Stomach (tissue), 19 donors: ENCODE measurements at places on chromosomes 4 and X. TPM values are rescaled to one million over a fixed set of nuclear protein-coding genes. Genes with fewer than 3 reads are reported as not detected.

DNA sequence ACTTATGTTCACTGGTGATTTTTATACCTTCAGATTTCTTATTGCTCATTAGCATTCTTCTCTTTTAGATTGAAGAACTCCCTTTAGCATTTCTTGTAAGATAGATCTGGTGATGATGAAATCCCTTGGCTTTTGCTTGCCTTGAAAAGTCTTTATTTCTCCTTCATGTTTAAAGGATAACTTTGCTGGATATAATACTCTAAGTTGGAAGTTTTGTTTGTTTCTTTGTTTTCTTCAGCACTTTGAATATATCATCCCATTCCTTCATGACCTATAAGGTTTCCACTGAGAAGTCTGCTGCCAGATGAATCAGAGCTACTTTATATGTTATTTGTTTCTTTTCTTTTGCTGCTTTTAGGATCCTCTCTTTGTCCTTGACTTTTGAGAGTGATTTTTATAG is 18.5 kb downstream of the CC2D2A start:
- no peak for DNase-seq

DNA sequence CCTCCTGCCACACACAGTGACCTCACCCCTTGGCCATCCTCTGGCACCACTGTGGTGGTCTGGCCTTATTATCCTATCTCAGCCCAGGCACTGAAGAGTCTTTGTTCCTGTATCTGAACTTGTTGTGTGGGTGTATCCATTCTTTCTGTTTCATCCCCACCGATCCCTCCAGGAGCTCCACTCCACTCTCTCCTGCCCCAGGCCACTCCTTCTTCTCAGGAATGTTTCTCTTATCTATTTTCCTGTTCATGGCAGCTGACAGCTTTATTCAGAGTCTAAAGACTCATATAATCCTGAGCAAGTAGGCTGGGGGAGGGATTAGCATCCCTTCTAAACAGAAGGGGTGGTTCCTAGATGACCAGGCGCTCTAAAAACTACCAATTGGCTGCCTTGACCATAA is 150.0 kb downstream of the ANAPC10 start:
- DNase-seq: no peak

- no peak for DNase-seq
Observed at GRCh38 chrX:68503836-68504636, 5.2 kb downstream of the YIPF6 start.

DNA sequence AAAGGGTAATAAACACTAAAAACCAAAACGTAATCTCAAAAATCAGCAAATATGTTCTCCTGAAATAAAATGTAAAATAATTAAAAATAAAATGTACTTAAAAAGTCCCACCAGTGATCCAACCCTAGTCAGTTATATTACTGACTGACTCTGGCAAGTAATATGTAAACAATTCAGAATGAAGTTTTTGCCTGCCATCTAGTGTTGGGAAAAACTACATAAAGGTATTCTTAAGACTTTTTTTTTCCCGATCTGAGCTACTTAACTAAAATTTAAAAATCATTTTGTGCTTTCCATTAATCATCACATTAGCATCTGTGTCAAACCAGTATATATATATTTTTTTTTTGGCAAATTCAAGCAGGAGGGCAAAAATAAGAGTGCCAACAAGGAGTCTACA is 24.0 kb downstream of the RCHY1 start:
- no peak for DNase-seq

DNA sequence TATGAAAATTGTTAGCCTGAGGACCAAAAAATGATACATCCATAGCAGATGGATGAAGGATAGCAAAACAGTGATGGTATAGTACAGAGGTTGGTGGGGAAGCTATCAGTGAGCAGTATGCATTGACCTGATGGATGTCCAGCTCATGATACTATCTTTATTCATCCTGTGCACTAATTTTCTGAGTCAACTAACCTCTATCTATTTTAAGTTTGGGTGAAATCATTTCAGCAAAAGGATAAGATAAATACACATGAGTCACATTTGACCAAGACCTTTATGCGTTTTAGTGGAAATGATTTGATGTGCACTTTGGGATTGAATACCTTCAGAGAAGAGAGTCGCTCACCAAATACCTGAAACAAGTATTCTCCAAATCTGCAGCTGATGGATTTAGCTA is 351.0 kb upstream of the NR3C2 start:
- no peak for DNase-seq

DNA sequence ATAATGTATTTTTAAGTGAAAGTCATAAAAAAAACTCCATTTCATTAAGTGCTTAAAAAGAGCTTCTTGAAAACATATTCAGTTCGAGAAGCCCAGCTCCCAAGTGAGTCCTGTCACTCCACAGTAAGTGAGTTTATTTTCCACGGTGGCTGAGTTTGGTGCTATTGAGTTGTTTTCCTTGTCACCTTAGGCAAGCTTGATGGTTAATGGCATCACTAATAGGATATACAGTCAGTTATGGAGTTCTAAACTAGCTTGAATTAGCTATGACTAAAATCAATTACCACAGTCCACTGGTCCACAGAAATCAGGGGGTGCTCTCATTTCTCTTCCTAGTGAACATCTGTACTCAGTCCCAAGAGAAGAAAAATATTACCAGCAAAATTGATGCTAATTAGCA is 1526.2 kb upstream of the IGFBP7 start:
- DNase-seq: peak; percentile 6

GRCh38 chr4:35166466-35166865 is 1077.8 kb downstream of the ARAP2 start:
- DNase-seq: no peak

DNA sequence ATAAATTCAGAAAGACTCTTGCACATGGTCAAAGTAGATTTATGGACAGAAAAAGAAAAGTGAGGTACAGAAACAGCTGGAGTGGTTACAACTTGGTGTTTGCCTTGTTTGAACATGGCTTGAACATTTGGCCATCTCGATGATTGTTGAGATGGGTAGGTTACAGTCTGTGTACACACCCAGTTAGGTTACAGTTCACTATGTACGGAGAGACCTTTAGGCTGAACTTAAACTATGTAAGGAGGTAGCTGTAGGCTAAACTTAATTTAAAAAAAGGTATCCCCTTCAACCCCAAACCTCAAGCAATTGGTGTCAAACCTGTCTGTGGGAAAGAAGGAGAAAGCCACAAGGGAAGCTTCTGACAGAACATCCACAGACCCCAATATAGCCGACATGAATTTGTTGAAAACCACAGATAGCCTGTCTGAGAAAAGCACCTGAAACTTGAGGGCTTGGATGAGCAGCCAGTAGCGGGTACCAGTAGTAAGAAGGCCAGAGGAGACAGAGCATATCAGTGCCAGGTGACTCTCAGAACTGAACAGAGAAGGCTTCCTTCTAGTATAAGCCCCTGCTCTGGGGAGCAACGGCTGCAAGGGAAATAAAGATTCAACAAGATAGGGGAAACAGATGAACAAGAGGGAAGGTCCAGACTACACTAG is 247.9 kb upstream of the GALNTL6 start:
- no peak for DNase-seq

DNA sequence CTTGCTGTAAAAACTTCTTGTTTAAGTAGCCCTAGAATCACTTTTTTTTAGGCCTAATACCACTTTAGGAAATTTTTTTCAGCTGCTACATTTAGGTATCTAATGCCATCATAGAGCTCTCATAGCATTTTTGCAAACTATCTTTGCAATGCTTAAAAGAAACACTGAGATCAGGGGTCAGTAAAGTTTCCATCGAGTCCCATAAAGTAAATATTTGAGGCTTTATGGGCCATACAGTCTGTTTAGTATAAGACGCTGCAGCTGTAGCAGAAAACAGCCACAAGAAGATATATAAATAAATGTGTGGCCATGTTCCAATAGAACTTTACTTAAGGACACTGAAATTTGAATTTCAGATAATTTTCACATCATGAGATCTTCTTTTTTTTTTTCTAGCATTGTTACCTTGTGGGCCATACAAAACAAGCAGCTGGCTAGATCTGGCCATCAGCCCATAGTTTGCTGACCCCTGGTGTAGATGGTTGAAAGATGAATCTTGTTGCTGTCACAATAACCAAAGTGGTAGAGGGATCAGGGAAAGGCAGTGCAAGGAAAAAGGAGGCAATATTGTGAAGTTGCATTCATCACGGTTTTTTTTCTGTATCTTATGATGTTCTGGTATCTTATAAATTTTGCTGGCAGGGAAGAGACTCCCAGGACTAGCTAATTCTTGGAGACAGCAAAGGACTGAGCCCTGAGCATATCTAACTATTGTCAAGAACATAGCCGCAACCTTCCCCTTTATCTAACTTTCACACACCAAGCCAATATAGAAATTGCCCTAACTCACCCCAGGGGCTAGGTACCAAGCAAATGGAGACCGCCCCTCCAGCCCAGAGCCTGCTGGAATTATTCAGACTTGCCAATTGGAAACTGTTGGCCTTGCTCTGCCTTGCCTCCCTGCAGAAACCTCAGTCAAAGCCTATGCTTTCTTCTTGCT is 46.6 kb downstream of the RASGEF1B start:
- no peak for DNase-seq

DNA sequence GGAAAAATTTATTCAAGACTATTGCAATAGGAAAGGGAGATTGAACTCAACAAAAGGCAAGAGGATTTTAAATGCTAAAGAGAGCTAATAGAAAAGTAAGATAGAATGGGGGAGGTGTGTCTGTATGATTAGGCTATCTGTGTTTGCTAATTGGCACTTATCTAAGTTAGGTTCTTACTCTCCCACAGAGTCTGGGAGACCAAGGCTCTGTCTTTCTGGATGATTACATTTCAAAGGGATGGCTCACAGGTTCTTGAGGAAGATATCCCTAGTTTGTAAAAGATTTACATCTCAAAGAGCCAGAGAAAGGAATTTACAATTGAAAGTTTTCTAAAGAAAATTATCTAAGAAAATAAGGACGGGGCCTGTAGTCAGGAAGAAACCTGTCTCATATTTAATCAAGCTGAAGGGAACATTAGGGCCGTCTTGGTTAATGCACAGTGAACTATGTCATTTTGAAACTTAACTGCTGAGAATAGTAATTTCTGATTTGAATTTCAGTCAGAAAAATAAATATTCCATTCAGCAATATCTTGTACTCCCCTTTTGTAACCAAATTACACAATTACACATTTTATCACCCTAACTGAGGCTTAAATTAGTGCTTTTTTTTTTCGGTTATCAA is 75.8 kb downstream of the MAGEB10 start:
- DNase-seq: no peak

- DNase-seq: peak; percentile 35
Observed at GRCh38 chr4:121326597-121326996, 54.2 kb downstream of the QRFPR start.

CAPN6 gene
- 6.1 TPM for total RNA-seq

SLC25A4 gene
- 36.5 TPM for total RNA-seq

S100P gene
- 237 TPM for total RNA-seq
